CD4-positive, alpha-beta T cell treated with Interleukin-2 at 100 ng/mL for 4 hours (primary cell): ENCODE measurements at places on chromosomes 3 and 15.
A peak's percentile ranks its signal among the peaks of the same experiment; 100 is the strongest.

GRCh38 chr3:66392966-66393332 lies 107.9 kb downstream of the LRIG1 start:
- DNase-seq: no peak

GRCh38 chr3:122793568-122794416 lies at the start of gene HSPBAP1:
HSPBAP1 (minus strand) TSS chr3:122793831; CDS start chr3:122793680, 151 bp downstream.
- DNase-seq: peak; percentile 88

GRCh38 chr3:53211706-53212702 lies 43.8 kb downstream of the TKT start:
- DNase-seq: no peak

DNA sequence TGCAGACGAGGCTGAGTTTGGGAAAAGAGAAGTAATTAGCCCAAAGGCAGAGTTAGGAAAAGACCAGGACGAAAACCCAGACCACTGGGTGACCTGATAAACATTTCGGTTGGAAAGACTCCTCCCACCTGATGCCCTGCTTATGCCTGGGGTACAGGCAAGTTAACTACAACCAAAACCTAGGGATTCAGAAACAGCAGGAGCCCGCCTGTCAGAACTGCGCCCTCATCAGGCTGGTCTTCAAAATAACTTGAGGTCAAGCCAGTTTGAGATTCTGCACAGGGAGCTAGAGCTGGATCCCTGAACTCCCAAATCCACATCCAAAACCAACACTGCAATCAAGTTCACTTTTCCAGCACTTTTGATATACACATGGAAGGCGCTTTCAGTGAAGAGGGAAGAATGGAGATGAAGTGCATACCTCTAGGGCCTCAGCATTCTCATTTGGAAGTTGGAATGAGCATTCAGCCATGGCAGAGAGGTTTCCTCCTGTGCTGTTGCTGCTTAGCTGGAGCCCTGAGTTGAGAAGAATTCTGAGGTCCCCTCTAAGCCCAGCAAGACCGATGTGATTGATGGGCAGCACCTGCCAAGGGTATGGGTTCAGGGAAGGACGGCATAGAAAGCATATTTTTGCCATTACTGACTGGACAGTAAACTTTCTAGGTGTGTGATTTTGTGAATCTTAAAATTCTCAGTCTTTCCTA lies 11.6 kb downstream of the TSEN2 start:
- DNase-seq: no peak

DNA sequence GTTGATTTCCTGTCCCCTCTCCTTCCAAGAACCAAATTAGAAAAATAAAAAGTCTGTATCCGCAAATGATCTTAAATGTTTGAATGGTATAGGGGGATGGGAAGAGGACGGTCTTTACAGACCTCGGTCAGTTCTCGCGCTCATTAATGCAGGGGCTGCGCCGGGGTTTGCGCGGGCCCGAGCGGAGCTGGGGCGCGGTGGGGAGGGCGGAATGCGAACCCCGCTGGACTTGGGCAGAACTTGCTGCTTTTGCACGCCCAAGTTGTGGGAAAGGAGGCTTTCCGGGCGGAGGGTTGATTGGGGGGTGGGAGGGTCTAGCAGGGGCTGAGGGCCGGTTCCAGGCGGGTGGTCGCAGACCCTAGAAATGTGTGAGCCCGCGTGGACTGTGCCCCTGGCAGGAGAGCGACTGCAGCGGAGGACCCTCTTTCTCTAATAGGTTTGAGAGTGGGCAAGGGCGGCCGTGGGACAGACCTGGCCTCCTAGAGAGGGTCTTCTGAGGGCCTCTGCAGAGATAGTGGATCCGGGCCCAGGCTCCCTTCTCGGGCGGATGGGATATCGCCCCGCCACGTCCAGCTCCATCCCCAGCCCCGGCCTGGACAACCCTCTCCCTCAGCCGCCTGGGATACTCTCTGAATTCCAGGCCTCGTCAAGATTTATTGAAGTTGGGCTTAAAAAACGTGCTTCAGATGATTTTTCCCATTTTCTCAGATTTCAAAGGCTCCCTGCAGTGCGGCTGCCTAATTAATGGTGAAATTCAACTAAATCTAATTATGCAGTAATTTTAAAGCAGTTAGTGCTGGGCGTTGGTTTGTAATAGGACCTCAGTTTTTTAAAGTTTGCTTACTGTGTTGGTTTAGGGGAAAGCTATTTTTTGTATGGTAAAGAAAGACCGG lies 11.3 kb downstream of the NR2F2 start:
- no peak for DNase-seq

GRCh38 chr15:70715840-70716485 lies 47.4 kb downstream of the UACA start:
- DNase-seq: no peak

DNA sequence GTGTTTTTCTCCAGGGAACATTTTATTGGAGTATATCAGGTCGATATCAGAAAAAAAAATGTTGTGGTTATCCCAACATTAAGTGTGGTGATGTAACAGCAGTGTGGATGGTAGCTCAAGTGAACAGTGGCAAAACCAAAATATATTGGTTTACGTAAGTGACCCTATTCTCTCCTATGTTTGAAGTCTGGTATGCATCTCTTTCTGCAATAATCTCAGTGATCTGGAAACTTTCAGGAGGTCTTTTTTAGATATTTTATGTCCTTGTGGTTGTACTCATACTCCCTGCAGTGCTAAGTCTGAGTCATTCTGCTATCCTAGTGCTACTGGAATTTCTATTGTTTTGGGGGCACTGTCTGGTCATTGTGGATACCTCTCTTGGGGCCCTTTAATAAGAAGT lies 137.9 kb downstream of the SNRPN start:
- DNase-seq: no peak

- no peak for DNase-seq
These were observed 139.8 kb downstream of the BBX start for GRCh38 chr3:107662586-107662985.

DNA sequence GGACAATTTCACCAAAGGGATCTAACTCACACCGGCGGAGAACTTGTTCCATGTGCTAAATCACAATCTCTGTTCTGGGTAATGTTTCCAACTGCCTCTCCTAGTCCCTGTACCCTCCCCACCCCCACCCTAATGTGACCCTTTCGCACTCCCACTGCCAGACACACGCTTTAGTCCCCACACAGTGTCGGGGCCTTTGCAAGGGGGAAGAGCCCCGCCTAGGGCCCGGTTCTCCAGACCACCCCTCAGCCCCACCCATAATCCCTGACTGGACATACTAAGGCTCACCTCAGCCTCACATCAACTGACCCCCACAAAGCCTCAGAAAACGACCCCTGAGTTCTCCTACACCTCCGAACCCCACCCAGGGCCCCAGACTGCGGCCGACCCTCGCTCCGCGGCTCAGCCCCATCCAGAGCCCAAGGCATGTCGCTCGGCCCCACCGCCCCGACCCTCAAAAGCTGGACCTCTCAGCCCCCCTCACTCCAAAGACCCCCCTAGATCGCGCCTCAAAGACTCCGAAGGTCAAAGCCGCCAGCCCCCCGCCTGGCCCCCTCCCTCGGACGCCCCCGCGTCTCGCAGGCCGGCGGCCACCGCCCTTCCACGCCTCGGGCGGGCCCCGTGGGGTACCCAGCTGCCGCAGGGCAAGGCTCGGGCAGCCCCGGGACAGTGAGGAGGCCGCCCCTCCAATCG lies 72.0 kb upstream of the MAP4 start:
- DNase-seq: no peak

DNA sequence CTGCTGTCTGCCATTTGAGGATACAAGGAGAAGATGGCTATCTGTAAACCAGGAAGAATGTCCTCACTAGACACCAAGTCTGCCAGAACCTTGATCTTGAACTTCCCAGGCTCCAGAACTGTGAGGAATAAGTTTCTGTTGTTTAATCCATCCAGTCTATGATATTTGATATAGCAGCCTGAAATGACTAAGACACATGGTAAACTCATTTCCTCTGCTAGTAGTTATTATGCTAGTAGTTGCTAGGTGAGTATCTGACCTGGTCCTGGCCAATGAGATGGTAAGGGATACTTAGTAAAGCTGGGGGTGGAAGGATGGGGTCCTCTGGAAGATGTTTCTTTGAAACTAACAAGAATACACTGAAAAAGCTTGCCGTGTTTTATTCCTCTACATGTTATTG lies 280.7 kb upstream of the ARHGEF26 start:
- DNase-seq: no peak

- no peak for DNase-seq
These were observed 78.4 kb downstream of the DUT start for GRCh38 chr15:48409623-48410022.
